B cell (primary cell): ENCODE measurements at places on chromosomes 5 and 9. TPM values are rescaled to one million over a fixed set of nuclear protein-coding genes. Genes with fewer than 3 reads are reported as not detected.

GRCh38 chr9:98610711-98611110 lies 98.0 kb downstream of the GABBR2 start:
- DNase-seq, result no peak

DNA sequence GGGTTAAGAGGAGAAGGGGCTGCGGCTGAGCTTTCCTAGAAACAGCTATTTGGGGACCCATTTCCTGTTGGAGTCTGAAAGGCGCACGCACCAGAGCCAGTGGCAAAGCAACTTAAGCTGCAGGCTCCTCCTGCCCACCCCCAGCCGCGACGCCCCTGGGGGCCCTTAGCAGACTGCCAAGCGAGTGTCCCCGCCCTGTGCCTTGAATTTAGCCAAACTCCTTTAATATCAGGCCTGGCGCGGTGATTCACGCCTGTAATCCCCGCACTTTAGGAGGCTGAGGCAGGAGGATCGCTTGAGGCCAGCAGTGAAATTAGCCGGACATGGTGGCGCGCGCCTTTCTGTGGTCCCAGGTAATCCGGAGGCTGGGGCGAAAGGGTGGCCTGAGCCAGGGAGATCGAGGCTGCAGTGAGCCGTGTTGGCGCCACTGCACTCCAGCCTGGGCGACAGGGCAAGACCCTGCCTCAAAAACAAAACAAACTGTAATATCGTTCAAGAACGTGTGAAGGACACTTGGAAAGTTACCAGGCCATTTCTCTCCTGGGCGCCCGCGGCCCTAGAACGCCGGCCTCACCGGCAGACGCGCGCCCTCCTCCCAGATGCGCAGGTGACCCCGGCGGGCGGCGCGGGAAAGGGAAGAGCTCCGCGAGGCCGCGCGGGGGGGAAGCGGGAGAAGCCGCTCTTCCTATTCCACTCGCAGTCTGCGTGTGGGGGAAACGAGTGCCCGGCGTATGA lies 1.0 kb upstream of the F2R start:
- DNase-seq, result peak; percentile 21

DNA sequence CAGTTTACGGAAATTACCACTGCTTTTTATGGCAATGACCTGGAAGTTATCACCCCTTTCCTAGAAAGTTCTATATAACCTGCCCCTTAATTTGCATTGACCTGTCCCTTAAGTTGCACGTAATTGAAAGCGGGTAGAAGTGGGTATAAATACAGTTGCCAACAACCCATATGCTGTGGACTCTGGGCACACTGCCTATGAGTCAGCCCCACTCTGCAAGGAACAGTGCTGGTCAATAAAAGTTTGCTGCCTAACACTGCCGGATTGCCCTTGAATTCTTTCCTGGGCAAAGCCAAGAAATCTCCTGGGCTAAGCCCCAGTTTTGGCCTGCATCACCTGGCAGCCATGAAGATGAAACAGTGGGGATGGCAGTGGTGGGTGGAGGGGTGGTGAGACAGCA lies 23.9 kb upstream of the CLPTM1L start:
- no peak for DNase-seq

DNA sequence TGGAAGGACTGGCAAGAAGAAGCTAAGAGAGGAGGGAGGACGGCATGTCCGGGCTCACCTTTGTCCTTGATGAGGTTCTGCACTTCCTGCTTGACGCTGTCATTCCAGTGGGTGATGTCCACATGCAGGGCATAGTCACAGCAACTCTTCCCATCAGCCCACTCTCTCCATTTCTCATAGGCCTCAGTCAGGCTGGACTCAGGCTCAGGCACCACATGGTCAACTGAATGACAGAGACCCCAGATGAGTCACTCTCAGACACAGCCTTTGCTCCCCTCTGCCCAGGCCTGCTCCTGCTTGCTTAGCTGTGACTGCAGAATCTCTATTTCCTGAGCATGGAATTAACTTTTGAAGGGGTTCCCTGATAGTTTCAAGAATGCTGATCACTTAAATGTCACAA lies 94.2 kb downstream of the DPYSL3 start:
- no peak for DNase-seq

GRCh38 chr5:168685566-168685965 lies 106.4 kb upstream of the PANK3 start:
- no peak for DNase-seq

DNA sequence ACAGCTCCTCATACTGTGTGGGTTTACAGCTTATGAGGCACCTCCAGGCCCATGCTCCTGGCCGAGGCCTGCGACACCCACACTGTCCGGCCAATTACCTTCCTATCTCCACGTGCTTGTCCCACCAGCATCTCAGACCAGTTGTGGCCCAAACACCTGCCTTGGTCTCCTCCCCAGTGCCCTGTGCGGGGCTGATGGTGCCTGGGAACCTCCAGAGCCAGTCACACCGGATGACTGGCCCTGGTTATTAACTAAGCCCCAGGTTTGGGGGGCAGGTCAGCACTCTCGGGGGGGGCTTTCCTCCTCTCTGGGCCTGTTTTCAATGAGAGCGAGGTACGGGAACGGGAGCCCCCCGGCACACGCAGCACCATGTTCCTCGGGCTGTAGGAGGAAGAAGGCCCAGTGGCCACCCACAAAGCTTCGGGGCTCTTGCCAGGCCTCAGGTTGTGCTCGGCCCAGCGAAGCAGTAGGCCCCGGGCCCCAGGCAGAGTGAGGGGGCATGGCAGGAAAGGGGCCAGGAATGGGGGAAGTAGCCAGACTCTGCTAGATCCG lies 76.0 kb upstream of the PHYKPL start:
- DNase-seq, result no peak

DNA sequence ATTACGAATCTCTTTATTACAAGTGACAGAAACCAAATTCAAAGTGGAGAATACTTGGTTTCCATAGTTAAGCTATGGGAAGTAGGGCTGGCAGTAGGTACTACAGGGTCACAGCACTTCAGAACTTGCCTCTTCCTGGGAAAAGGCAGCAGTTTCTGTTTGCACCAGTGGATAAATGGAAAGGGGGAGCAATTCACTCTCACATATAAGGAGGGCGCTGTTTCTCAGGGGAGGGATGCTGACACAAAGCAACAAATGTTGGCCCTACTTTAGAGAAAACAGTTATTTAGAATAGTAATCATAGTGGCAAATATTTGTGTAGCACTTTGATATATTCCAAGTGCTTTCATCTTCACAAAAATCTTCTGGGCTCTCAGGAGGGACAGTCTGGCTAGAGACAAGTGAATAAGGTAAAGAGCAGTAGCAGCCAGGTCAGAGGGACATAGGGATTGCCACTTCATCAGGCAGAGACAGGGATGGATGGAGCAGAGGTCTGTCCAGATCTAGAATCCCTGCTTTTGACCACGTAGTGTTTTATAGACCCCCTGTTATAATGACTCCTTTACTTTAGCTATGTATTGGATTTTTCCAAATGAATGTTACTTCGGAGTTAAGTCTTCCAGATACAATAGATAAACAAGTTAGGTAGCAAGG lies 554.8 kb upstream of the SGCD start:
- no peak for DNase-seq

The GABRB2 gene
- total RNA-seq, result 0.05 and 0.15 TPM in 2 replicates

- DNase-seq, result no peak
Measured at GRCh38 chr5:177232761-177233160, 70.8 kb downstream of the RAB24 start.

The IL5 gene
- not detected in 2 replicates for total RNA-seq

DNA sequence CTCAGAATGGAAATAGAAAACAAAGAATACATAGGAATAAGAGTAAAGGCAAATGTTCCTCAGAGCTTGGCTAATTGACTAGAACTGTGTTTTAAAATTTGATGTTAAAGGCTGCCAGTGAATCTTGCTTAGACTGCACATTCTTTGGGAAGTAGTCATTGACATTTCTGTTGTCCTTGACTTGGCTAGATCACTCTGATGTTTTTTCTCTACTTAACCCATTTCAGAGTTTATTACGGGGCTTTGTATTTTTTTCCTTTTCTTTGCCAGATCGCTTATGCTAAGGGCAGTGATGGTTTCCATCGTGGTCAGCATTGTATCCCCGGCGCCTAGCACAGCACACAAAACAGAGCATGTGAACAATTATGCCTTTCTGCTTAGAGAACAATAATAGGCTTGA lies 1126.7 kb upstream of the CDH9 start:
- DNase-seq, result no peak

The IL9 gene
- total RNA-seq, result not detected in 2 replicates

- DNase-seq, result no peak
Measured at GRCh38 chr9:110842986-110843385, 174.4 kb downstream of the MUSK start.

The SLC6A7 gene
- not detected in 2 replicates for total RNA-seq

The GMCL2 gene
- total RNA-seq, result not detected in 2 replicates

The SH3GL2 gene
- total RNA-seq, result not detected in 2 replicates

GRCh38 chr5:116646611-116647289 lies 72.1 kb upstream of the SEMA6A start:
- no peak for DNase-seq

- no peak for DNase-seq
Measured at GRCh38 chr5:157997991-157998504, 139.1 kb upstream of the CLINT1 start.

The NAIP gene
- 26.8 and 29.6 TPM in 2 replicates for total RNA-seq

The FNIP1 gene
- total RNA-seq, result 52.8 and 57.8 TPM in 2 replicates

DNA sequence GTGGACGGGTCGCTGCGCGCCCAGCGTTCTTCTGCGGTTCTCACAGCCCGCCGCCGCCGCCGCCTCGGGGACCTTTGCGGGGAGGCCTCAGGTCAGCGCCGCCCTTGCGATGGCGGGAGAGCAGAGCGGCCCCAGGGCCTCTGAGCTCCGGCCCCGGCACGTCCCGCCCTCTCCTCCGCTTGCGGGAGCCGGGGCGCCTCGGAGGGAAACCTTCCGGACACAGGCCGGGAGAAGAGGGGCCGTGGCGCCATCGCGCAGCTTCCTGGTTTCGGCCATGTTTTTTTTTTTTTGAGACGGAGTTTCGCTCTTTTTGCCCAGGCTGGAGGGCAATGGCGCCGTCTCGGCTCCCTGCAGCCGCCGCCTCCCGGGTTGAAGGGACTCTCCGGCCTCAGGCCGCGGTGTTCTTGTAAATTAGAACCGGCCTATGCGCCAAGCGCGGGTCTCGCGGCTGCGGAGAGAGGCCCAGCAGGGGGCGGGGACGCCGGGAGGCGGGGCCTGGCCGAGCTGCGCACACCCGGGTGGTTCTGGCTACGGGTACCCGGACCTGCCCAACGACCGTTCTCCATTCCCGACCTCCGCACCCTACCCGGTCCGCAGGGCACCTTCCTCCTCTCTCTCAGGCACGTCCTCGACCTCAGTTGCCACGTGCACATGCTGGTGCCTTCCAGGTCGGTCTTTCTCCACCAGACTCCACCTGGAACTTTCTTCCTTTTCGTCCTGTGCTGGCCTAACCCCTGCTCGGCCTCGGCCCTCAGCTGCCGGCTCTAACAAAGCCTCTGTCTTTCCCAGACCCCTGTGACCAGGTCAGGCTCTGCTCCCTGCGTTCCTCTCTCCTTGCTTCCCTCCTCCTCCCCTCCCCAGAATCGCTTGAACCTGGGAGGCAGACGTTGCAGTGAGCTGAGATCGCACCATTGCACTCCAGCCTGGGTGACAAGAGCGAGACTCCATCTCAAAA lies 28.8 kb upstream of the MGAT1 start:
- DNase-seq, result peak; percentile 87

The MAP1B gene
- total RNA-seq, result 0.07 and 0.15 TPM in 2 replicates
